Activated CD8-positive, alpha-beta memory T cell treated with anti-CD3 and anti-CD28 coated beads for 48 hours (primary cell): ENCODE measurements at places on chromosomes 7 and 10.

DNA sequence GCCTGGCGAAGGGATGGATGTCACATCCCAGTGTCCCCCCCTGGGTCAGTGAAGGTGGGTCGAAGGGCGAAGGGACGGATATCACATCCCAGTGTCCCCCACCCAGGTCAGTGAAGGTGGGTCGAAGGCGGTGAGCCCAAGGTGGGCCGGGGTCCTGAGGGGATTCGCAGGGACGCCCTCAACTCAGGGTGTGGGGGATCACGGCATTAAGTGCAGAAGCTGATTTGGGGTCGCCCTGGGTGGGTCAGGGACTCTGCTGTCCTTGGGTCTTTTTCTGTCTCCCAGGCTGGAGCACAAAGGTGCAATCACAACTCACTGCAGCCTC is 21.9 kb downstream of the ADAP1 start:
- DNase-seq: no peak

DNA sequence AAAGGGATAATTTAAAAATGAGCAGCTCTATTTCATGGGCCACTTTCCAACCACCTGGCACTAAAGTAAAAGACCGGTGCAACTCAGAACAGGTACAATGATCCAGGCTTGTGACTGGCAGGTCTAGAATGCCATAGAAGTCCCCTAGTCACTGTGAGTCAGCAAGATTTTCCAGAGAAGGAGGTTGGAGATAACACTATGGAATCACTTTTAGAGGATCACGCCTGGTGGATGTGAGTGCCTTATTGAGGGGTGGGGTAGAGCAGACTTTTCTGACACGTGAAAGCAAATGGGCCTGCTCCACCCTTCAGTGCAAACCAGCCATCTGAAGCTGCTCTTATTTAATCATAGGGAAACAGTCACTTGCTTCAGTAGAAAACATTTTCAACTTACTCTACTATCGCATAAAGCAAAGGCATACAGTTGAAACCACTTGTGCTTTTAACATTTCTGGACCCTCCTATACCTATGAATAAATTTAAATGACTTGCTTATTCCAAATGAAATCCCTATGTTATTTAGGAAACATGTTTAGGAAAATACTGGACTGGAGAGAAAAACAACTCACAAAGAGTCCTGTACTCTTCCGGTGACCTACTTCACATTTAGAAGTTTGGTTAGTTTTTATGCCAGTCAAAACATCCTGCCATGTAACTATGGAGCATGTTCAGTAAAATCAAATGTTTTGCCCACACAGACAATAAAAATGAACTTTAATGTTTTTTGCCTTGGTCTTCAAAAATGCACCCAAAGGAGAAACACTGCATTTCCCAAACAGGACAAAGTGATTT is 21.5 kb upstream of the AKR1C1 start:
- no peak for DNase-seq

DNA sequence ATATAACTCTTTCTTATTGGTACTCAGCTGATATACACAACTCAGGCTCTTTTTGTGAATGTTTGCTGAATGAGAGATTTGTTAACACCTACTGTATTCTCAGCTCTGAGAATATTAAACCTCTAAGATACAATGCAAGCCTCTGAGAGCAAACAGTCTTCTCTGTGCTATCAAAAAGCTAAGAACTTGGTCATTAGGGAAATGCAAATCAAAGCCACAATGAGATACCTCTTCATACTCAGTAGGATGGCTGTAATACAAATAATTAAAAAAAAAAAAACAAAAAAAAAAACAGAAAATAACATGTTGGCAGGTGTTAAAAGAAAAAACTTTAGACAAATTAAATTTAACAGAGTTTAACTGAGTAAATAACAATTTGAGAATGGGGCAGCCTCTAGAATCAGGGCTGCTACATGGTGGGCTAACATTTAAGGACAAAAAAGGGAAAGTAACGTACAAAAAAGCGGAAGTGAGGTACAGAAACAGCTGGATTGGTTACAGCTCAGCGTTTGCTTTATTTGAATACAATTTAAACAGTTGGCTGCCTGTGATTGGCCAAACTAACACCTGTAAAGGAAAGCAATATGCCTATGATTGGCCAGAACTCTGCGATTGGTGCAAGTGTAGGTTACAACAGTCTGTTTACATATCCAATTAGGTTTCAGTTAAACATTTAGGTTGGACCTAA is 14.8 kb upstream of the MTURN start:
- DNase-seq: no peak

DNA sequence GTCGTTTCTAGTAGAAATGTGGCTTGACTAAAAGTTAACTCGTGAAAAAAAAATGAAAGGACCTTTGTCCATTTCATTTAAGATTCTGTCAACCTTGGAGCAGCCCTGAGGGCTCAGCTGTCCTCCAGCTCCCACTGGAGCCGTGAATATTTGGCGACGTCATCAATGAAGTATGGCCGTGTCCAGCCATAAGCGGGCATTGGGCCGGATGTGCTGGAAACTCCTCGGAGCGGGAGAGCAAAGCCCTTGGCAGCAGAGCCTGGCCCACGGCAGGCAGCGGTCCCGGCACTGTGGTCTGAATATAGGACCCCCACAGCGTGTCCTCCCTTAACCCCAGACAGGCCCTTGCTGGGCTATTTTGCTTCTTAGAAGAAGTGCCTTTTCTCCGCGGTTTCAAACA is 50.0 kb downstream of the JAKMIP3 start:
- no peak for DNase-seq

DNA sequence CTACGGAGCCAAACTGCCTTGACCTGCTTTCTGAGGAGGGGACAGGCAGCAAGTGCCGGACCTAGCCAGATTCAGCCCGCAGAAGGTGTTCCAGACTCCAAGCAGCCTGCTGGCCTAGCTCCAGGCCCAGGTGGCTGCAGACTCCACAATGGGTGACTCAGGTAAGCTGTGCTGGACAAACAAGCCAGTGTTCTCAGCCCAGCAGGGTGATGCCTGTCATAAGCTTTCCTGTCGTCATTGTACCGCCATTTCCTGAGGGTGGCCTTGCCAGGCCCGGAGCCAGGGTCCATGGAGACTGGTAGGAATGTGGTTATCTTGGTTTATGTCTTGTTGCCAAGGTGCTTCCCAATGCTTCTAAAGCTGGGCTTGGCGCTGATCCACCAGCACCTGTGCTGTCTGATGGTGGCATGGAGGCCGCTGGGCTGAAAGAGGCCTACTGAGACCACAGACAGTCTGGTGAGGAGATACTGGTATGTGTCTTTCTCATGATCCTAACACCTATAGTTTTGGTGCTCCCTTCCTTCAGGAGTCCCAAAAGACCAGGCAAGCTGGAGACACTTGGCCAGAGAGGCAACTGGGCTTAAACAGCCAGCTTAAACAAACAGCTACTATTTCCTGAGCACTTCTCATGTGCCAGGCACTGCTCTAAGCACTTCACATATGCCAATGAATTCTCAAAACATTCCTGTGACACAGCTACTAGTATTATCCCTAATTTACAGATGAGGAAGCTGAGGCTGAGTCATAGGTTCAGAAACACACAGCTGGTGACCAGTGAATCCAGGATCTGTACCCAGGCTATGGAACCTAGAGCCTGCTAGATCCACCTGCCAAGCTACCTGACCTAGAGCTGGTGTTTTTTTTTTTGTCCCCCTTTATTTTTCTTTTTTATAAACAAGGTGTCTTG is 42.0 kb downstream of the ZC3HC1 start:
- no peak for DNase-seq

GRCh38 chr10:29533046-29533445 is 101.7 kb downstream of the SVIL start:
- no peak for DNase-seq

DNA sequence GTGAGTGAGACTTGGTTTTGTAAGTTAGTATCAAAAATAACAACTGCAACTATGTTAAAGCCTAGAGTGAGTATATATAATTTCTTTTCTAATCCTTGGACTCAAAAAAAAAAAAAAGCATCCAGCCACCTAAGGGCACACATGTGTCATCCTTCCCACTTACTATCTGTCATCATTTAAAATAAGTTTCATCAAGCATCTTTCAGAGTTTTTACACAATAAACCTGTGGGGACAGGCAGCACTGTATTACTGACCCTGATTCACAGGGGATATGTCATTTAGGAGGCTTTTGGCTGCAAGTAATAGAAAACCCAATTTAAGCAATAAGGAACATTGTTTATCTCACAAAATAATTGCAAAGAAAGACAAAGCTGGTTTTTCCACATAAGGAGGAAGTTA is 32.3 kb upstream of the OSBPL3 start:
- no peak for DNase-seq

DNA sequence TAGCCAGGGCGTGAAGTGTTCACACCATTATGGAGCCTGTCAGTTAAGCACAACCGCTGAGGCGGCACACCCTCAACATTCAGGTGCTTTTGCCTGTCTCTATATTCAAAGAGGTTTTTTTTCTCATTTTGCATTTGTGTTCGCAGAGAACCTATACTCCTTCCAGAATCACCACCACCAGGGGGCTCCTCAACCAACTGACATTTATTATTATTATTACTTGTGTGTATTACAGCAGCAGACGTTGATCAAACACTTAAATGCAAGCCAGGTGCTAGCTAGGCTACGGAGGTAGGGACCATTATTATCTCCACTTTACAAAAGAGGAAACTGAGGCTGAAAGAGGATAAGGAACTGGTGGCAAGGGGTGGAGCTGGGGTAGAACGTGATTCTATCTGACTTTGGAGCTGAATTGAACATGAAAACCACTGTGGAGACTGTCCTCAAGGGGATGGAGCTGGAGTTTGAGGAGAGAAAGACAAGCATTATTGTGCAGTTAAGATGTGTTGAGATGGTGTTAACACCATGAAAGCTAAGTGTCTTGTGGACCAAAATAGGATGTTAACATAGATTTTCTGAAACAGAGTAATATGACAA is 133.8 kb upstream of the PLXNA4 start:
- no peak for DNase-seq
